ENCODE measurements at places on chromosomes 3 and 15.

DNA sequence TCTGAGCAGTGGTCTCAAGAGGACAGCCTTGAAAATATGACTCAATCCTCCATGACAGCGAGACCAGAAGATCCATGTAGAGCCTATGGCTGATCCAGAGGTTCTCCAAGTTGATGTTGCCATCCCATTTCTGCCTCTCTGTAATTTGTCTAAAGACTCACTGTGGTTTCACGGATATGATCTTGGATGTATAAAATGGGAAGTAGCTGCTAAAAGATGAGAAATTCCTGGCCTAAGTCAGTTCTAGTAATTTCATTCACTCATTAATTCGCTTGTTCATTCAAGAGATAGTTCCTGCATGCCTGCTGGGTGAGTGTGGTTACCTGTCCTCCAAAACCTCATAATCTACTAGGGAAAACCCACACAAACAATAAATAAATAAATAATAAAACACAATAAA is 145.9 kb downstream of the TNIK start:
- no peak overlapping the region for H3K27ac ChIP-seq
- no peaks in the 10 kb centered on the region for H3K36me3 ChIP-seq
- H3K27me3 ChIP-seq = no peaks in the 10 kb centered on the region
- no peak for DNase-seq

DNA sequence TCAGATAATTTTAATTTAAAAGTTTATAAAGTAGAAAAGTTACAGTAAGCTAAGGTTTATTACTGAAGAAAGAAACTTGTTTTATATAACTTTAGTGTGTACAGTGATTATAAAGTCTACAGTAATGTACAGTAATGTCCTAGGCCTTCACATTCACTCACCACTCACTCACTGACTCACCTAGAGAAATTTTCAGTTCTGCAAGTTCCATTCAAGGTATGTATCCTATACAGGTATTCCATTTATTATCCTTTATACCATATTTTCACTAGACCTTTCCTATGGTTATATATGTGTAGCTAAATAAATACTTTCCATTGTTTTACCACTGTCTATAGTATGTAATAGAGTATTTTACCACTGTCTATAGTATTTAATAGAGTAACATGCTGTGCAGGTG is 33.2 kb upstream of the MME start:
- no peaks in the 10 kb centered on the region for H3K27me3 ChIP-seq
- no peak overlapping the region for H3K27ac ChIP-seq
- no peak overlapping the region for H3K4me3 ChIP-seq
- DNase-seq = no peak
- H3K36me3 ChIP-seq = no peaks in the 10 kb centered on the region

- no peak for DNase-seq
- no peaks in the 10 kb centered on the region for H3K36me3 ChIP-seq
- no peak overlapping the region for H3K4me3 ChIP-seq
- peaks cover 3% of the 10 kb centered on the region for H3K27me3 ChIP-seq
- H3K27ac ChIP-seq = no peak overlapping the region
Measured at GRCh38 chr15:69660114-69660513, 207.5 kb downstream of the RPLP1 start.

DNA sequence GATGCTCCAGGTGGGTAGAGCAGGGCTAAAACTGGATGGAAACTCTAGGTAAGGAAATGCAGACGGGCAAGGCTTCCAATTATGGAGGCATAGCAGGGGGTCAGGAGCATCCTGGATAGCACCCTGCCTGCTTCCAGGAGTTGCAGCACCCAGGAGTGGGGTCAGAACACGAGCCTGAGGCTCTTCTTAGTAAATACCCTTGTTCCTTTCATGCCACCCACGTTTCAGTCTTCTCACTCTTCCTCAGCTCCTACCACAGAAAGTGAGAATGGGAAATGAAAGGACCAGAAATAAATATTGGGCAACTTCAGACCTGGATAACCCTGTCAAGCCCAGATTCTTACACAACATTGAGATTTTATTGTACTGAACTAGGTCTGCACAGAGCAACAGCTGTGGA is 16.4 kb downstream of the CCR1 start:
- no peaks in the 10 kb centered on the region for H3K36me3 ChIP-seq
- DNase-seq = no peak
- no peaks in the 10 kb centered on the region for H3K27me3 ChIP-seq
- H3K27ac ChIP-seq = no peak overlapping the region
- peaks cover 17% of the 10 kb centered on the region for H3K4me1 ChIP-seq
- H3K4me3 ChIP-seq = no peak overlapping the region

DNA sequence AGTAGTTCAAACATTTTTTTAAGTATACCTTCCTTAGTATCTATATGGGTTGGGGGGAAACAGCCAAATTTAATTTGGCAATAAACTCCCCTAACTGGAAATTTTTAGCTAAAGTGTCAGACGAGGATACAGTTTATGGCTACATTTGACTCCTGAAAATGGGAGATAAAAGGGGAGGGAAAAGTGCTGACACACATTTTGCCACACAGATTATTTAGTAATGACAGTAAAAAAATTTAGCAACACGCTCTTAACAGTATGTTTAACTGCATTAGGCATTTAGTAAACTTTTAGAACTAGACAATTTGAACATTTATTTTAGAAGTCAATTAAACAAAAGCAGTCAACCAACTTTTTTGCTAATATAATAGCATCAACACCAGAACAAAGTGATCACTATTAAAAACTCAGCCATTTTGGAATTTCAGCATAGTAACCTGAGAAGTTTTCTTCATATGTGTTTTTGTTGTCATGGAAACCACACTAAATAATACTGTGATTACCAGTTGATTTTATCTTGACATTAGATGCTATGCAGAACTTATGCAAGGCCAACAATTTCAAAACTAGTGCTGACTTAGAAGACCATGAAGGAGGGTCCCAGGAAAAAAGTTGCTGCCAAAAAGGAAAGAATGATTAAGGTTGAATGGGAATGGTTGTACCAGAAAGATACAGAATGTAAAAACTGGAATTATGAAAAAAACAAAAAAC is 47.0 kb upstream of the TFG start:
- DNase-seq = no peak
- no peak overlapping the region for H3K4me3 ChIP-seq
- no peaks in the 10 kb centered on the region for H3K36me3 ChIP-seq
- H3K27ac ChIP-seq = no peak overlapping the region
- H3K27me3 ChIP-seq = no peaks in the 10 kb centered on the region

DNA sequence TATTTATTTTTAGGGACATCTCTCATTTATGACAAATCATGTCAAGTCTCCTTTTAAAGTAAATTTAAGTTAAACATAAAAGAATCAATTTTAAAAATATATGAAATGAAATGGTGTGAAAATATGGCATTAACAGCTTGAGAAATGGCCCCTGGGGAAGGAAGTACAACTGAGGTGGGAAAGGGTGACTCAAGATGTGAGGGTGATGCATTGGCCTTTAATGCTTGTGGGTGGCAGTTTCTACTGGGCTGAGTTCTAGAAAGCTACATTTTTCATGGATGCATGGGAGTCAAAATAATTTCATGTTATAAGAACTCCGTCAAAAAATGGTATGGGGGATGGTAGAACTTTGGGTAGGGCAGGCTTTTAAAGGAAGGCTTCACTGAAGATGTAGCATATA is 708.8 kb upstream of the CFAP20DC start:
- H3K4me1 ChIP-seq = no peaks in the 10 kb centered on the region
- DNase-seq = no peak
- no peak overlapping the region for H3K27ac ChIP-seq
- H3K27me3 ChIP-seq = no peaks in the 10 kb centered on the region

DNA sequence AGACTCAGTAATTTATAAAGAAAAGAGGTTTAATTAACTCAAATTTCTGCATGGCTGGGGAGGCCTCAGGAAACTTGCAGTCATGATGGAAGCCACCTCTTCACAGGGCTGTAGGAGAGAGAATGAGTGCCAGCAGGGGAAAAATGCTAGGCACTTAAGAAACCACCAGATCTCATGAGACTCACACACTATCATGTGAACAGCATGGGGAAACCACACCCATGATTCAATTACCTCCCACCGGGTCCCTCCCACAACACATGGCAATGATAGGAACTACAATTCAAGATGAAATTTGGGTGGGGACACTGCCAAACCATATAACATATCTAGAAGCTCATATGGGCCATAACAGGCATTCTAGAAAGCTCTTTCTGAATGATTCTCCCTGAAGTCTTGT is 190.3 kb downstream of the WNT5A start:
- no peak overlapping the region for H3K4me3 ChIP-seq
- no peak overlapping the region for H3K27ac ChIP-seq
- no peaks in the 10 kb centered on the region for H3K36me3 ChIP-seq
- no peak for DNase-seq
- no peaks in the 10 kb centered on the region for H3K27me3 ChIP-seq
- H3K4me1 ChIP-seq = no peaks in the 10 kb centered on the region

DNA sequence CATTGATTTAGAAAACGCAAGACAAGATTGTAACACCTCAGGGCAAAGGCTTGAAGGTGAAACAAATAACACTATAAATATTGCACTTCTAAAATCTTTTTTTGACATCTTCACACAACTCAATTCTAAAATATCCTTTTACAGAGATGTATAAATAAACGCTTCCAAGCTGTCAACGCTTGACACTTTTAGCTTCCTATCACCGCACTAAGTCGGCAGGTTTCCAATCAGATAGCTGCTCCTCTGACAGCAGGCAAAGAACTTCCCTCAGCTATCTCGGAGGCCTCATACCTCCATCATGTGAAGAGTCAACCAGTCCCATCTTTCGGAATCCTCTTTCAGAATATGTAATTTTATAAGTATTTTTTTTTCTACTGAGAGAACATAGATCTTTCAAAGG is 71.0 kb downstream of the PCOLCE2 start:
- H3K27me3 ChIP-seq = no peaks in the 10 kb centered on the region
- H3K36me3 ChIP-seq = no peaks in the 10 kb centered on the region
- no peak for DNase-seq
- H3K4me1 ChIP-seq = no peaks in the 10 kb centered on the region
- H3K27ac ChIP-seq = no peak overlapping the region

GRCh38 chr3:16372362-16373292 is 107.6 kb downstream of the OXNAD1 start:
- no peak overlapping the region for H3K4me3 ChIP-seq
- peaks cover 22% of the 10 kb centered on the region for H3K36me3 ChIP-seq
- H3K4me1 ChIP-seq = peaks cover 88% of the 10 kb centered on the region
- no peaks in the 10 kb centered on the region for H3K27me3 ChIP-seq
- peak overlapping the region; percentile 62 for H3K27ac ChIP-seq
- DNase-seq = peak; percentile 85

DNA sequence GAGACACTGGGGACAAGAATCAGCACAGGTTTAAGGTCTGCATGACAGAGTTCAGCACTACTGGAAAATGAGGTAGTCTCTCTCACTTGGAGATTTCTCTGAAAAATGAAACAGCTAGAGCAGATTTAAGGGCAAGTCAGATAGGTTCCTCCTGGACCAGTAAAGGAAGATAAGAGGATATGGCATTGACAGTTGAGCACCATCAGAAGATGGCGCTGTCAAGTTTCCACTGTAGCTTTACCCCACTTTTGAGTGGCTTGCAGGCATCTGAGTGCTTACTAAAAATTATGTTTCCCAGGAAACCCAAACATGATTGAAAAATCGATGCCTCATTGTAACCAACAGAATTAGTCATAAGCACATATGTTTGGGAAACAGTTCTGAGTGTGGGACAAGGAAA is 407.2 kb upstream of the UBE2E2 start:
- no peaks in the 10 kb centered on the region for H3K27me3 ChIP-seq
- no peak overlapping the region for H3K4me3 ChIP-seq
- no peaks in the 10 kb centered on the region for H3K4me1 ChIP-seq
- no peaks in the 10 kb centered on the region for H3K36me3 ChIP-seq

GRCh38 chr3:34212656-34213055 is 414.2 kb downstream of the PDCD6IP start:
- H3K27ac ChIP-seq = no peak overlapping the region
- DNase-seq = no peak
- H3K4me3 ChIP-seq = no peak overlapping the region

- no peaks in the 10 kb centered on the region for H3K27me3 ChIP-seq
- no peaks in the 10 kb centered on the region for H3K36me3 ChIP-seq
- DNase-seq = no peak
Measured at GRCh38 chr3:171862993-171863521, 19.9 kb downstream of the TMEM212 start.

- peak; percentile 81 for DNase-seq
- peaks cover 10% of the 10 kb centered on the region for H3K4me1 ChIP-seq
- H3K4me3 ChIP-seq = peak overlapping the region; percentile 70
- no peaks in the 10 kb centered on the region for H3K27me3 ChIP-seq
- H3K27ac ChIP-seq = no peak overlapping the region
Measured at GRCh38 chr3:32781211-32781968, 36.4 kb upstream of the TRIM71 start.

- H3K27ac ChIP-seq = no peak overlapping the region
- no peaks in the 10 kb centered on the region for H3K36me3 ChIP-seq
- DNase-seq = no peak
- no peaks in the 10 kb centered on the region for H3K27me3 ChIP-seq
- peaks cover 33% of the 10 kb centered on the region for H3K4me1 ChIP-seq
Measured at GRCh38 chr3:143590660-143591059, 257.6 kb downstream of the SLC9A9 start.

DNA sequence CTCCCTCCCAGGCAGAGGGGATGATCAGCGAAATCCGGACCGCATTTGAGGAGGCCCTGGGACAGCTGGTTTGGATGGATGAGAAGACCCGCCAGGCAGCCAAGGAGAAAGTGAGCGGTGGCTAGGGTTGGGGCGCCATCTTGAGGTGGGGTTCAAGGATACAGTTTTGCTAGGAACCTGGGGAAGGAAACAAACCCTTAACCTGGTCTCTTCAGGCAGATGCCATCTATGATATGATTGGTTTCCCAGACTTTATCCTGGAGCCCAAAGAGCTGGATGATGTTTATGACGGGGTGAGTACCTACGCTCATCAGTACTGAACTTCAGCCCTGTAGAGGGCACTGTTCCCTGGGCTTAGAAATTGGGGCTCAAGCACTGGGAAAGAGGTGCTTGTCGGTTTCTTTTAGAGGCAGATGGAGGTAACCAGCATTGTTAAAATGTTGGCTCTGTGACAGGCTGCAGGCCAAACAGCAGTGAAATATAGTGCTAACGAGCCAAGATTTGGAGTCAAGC is 9.6 kb upstream of the PSMD2 start:
- H3K4me3 ChIP-seq = no peak overlapping the region
- H3K27me3 ChIP-seq = peaks cover 8% of the 10 kb centered on the region
- H3K4me1 ChIP-seq = no peaks in the 10 kb centered on the region

DNA sequence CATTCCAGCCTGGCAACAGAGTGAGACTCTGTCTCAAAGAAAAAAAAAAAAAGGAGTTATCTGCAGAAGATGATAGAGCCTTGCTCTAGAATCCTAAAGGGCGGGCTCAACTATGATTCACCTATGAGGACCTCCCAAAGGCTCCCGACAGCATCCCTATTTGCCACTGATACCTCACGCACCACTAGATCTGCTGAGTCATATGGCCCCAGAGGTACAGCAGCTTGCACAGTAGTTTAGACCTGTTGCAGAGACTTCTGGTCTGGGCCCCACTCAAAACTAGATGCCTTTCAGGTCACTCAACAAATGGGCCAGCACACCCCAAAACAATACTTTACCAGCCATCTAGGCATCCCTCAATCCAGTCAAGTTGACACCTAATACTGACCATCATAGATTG is 38.1 kb upstream of the PTX3 start:
- H3K27ac ChIP-seq = no peak overlapping the region
- no peaks in the 10 kb centered on the region for H3K4me1 ChIP-seq
- H3K4me3 ChIP-seq = no peak overlapping the region
- H3K27me3 ChIP-seq = no peaks in the 10 kb centered on the region

GRCh38 chr3:73379465-73379864 is 245.3 kb downstream of the PDZRN3 start:
- H3K36me3 ChIP-seq = no peaks in the 10 kb centered on the region
- H3K27ac ChIP-seq = no peak overlapping the region
- no peak overlapping the region for H3K4me3 ChIP-seq
- no peaks in the 10 kb centered on the region for H3K4me1 ChIP-seq

- H3K27me3 ChIP-seq = no peaks in the 10 kb centered on the region
- no peak overlapping the region for H3K4me3 ChIP-seq
- DNase-seq = no peak
- H3K27ac ChIP-seq = no peak overlapping the region
Measured at GRCh38 chr3:125151916-125152315, 60.6 kb downstream of the SLC12A8 start.

Data from B cell (primary cell).